ENCODE measurements at places on chromosomes 7 and 10.

DNA sequence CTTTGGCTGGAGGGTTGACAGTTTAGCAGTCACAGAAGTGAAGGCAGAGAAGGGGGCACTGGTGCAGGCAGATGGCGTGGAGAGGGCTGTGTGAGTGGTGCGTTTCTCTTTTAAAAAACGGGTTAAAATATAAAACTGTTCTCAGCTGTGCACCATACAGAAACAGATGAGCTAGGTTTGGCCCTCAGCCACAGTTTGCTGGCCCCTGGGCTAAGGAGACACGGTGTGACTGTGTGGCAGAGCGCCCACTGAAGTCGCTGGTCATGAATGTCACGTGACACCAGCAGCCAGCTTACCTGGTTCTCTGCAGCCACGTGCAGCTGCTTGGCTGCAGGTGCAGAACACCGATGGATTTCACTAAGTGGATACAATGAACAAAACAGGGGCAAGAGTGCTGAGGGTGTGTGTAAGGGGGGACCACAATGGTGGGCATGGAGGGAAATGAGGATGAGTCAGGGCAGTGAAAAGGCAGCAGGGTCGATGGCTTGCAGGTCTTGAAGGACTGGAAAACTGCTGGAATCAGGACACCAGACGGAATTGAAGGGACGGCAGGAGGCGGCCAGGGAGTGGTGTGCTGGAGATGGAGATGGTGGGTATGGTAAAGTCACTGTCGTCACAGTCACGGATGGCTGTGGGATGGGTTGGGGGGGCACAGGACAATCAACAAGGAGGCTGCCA lies 7.4 kb downstream of the ZNF746 start:
- DNase-seq = no peak
- no peak overlapping the region for H3K27ac ChIP-seq
- H3K27me3 ChIP-seq = no peaks in the 10 kb centered on the region

DNA sequence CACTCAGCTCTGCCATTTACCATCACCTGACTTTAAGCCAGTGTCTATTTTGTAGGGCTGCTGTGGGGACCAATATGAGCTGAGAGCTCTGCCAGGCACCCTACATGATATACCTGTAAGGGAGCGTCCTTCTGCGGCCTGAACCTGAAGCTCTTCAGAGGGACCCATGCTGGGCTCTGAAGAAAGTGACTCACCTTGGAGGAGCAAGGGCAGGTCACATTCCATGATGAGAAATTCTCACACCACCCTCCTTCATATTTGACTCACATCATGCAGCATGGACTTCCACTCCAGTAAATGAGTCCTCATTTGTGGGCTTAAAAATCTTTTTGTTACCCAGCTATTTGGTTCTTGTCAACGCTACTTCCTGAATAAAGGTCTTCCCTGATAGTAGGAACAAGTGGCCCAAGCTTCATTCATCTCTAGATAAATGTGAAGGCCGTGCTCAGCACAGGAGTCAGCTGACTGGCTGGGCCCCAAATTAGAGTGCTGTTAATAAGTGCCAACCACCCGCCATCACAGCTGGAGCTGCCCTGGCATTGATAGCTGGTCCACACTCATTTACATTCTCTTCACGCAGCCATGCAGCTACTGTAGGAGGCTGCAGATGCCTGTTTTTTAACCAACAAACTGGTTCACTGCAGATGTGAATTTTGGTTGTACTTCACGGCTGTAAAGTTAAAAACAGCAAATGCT lies 78.4 kb downstream of the RNF216 start:
- H3K4me3 ChIP-seq = no peak overlapping the region
- no peak for DNase-seq
- no peak overlapping the region for H3K27ac ChIP-seq

GRCh38 chr7:75756991-75757676 lies 14.9 kb downstream of the CCL26 start:
- no peak overlapping the region for H3K27ac ChIP-seq
- no peaks in the 10 kb centered on the region for H3K4me1 ChIP-seq
- DNase-seq = no peak
- no peaks in the 10 kb centered on the region for H3K27me3 ChIP-seq
- H3K36me3 ChIP-seq = no peaks in the 10 kb centered on the region

DNA sequence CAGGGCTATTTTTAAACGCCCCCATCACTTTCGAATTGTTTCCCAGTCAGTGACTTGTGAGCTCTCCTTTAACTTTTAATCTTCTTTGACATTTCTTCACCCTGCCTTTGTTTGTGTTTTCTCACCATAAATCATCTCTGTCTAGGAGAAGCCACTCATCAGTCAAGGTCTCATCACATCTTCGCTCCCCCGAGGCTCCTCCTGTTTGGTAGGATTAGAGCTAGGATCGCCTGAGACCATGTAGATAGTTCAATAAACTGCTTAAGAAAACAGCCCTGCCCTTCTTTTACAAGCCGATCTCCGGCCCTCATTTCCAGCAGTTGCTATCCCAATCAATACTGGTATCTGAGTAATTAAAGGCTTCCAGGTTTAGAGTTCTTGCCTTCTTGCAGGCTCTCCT lies 472.8 kb upstream of the ADARB2 start:
- H3K27ac ChIP-seq = no peak overlapping the region
- no peaks in the 10 kb centered on the region for H3K36me3 ChIP-seq
- no peaks in the 10 kb centered on the region for H3K27me3 ChIP-seq
- DNase-seq = no peak
- no peaks in the 10 kb centered on the region for H3K4me1 ChIP-seq
- no peak overlapping the region for H3K4me3 ChIP-seq

DNA sequence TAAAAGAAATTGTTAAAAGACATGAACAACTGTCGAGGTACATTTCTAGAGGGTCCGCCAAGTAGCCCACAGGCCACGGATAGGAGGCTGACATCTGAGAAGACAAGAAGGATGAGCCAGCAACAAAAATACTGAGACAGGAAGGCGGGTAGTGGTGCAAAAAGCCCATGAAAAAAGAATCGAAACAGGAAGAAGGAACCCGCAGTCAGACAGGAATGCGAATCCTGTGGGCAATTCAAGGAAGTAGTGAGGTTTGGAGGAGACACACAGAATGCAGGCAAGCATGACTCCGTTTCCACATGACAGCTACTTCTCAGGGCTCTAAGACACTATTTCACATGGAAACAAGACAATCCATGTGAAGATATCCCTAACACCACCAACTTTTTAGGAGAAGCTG lies 125.2 kb downstream of the DOCK4 start:
- no peaks in the 10 kb centered on the region for H3K36me3 ChIP-seq
- DNase-seq = no peak
- no peak overlapping the region for H3K27ac ChIP-seq
- H3K27me3 ChIP-seq = no peaks in the 10 kb centered on the region
- no peak overlapping the region for H3K4me3 ChIP-seq
- no peaks in the 10 kb centered on the region for H3K4me1 ChIP-seq
